ENCODE measurements at places on chromosomes 13 and 19.

DNA sequence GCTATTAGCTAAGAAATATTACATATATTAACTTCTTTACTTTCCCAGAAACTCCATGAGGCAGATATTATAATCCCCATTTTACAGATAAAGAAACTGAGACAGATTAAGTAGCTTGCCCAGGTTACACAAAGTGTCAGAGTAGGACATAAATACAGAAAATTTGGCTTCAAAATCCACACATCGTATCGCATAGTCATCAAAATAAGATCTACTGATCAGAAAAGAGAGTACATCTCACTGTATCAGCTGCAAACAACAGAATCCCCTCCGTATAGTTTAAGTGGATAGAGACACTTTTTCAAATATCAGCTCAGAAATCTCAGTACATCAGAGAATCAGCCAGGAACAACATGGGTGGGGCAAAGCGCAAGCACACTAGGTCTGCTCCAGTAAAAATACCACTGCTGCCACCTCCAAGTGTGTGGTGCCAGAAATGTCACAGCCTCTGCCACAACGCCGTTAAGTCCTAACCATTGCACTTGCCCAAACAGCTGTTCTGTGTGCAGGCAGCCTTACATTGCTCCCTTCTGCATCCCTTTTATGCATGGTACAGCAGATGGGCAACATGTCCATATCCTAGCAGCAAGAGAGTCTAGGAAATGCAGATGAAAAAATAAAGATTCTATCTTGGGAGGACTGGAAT, 204.8 kb downstream of the KLF12 start:
- DNase-seq = no peak

GRCh38 chr19:4357095-4357797, 13.9 kb downstream of the MPND start:
- no peak for DNase-seq

DNA sequence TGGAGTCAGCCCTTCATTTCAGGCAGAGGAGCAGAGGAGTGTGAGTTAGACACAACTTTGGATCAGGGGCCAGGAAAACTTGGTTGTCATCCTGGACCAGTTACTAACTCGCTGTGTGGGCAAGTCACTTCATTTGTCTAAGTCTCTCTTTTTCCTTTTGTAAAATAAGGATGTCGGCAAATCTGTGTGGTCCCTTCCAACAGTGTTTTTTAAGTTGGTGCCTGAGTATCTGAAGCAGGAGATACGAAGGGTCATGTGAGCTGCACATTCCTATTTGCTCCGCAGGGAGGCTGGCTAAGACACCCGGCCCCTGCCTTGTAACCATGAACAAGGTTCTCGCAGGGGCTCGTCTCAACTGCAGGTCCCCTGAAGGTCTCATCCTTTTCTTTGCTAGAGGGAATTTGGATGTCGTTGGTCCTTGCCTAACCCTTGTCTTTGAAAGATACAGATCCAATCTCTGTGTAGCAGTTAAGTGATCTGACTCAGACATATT, 64.3 kb downstream of the LRCH1 start:
- no peak for DNase-seq

DNA sequence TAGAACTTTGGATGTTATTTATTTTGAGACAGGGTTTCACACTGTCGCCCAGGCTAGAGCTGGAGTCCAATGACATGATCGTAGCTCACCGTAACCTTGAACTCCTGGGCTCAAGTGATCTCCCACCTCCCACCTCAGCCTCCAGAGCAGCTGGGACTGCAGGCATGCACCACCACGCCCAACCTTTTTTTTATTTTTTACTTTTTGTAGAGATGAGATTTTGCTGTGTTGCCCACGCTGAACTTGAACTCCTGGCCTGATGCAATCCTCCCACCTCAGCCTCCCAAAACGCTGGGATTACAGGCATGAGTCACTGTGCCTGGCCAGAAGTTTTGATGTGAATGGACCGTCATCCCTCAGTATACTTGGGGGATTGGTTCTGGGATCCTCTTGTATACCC, 13.7 kb downstream of the ANKRD27 start:
- no peak for DNase-seq

GRCh38 chr13:29947839-29948238, 97.4 kb upstream of the UBL3 start:
- DNase-seq = no peak

DNA sequence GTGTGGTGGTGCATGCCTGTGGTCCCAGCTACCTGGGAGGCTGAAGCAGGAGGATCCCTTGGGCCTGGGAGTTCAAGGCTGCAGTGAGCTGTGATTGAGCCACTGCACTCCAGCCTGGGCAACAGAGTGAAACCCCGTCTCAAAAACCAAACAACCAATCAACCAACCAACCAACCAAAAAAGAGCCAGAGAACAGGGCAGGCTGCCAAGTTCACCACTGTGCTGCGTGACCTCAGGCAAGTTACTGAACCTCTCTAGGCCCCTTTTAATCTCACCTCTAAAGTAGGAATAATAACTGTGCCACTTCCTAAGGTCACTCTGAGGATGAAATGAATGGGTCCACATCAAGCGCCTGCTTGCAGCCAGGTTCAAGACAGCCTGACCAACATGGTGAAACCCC, 16.9 kb downstream of the TJP3 start:
- no peak for DNase-seq

DNA sequence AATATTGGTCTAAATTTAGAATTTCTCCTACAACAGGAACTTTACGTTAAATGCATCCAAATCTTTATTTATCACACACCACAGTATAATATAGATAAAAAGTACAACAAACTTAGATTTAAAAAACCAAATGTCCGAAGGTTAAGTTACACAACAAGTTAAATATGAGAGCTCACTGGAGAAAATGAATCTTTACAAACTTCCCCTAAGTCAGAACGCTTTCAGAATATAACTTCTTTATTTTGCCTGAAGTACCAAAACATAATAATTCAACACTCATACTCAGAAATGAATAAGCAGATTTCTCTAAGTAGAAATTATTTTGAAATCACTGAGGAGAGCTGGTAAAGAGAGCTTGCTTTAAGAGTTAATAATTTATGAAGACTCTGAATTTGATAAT, 33.8 kb downstream of the TSC22D1 start:
- DNase-seq = no peak

- no peak for DNase-seq
Observed at GRCh38 chr19:43316591-43317319, 36.7 kb upstream of the CD177 start.

GRCh38 chr19:18514800-18515682, 6.8 kb downstream of the ELL start:
- DNase-seq = no peak

DNA sequence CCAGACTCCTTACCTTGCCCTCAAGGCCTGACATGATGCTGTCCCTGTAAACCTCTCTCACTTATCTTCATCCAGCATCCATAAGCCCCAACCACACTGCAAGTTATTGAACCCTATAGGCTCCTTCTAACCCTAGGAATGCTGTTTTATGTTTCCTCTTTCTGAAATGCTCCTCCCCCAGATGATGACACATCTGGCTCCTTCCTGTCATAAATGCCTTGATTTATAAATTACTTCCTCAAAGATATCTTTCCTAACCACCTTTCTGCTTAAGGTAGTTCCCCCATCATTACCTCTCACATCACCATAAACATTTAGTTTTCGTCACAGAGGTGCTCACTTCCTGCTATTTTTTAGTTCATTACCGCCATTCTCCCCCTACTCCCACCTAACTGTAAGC, 12.3 kb downstream of the RUBCNL start:
- no peak for DNase-seq

- DNase-seq = no peak
Observed at GRCh38 chr13:109214393-109214792, 572.0 kb downstream of the IRS2 start.

DNA sequence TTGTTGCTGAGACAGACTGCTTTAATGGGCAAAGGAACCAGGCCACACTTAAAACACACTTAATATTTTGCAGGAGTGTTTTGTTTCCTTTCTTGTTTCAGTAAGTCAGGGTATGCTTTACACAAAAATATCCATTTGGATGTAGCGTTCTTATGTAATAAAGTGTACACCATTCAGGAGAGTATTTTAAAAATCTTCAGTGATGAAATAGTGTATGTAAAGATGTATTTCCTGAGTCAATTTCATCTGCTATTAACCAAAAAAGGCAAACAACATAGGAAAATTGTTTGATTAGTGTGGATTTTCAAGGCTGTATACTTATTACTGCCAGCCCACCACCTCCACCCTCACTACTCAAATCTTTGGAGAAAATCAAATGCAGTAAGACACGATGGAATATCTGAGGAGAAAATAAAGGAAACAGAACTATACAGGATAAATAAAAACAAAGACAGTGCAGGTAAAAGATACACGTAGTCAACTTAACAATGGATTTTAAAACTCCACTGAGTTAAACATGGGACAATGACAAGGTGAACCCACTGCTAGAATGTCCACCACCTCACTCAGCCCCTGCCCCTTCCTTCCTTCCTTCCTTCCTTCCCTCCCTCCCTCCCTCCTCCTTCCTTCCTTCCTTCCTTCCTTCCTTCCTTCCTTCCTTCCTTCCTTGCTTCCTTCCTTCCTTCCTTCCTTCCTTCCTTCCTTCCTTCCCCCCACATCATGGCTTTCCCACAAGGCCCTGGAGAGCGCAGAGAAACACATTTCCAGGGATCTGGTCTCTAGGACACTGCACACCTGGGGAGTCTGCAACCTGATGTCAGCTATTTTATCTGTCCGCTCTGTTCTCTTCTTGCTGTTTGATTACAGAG, 360.3 kb downstream of the IRS2 start:
- no peak for DNase-seq

DNA sequence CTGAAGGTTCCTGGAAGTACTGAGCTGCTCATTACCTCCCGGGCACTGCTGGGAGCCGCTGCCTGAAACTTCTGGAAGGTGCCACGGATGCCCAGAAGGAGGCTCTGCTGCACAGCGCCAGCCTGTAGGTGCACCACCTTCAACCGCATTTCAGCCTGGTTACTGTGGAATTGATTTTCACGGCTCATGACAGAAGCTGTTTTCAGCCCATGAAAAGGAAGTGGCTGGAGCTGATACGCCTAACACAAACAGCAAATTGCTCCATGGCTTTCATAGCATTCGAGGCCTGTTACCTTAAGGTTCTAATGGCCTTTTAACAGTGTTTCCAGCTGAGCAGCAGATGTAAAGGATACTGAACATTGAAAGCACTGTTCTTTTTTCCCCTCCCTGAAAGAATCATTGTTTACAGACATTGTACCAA, 22.0 kb downstream of the GPC6 start:
- no peak for DNase-seq

DNA sequence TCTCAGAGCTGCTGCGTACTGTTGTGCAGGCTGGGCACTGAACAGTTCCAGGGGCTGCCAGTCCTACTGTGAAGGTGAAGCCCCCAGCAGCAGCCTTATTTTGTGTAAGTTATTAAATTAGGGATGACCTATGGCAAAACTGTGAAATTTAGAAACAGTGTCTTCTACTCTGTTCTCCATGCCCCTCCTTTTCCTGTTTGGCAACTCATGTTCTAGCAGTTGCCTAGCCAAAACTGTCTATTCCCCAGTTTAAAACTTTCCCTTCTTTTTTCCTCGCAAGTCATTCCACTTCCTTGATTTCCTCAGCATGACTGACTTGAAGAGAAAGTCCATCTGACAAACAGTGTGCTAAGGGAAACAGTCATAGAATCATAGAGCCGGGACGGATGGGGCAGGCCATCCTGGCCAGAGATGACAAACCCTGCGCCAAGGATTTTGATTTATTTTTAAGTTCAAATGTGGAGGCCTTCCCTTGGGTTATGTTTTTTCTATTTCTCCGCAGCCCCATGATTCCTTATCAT, 78.1 kb upstream of the OLFM4 start:
- no peak for DNase-seq

DNA sequence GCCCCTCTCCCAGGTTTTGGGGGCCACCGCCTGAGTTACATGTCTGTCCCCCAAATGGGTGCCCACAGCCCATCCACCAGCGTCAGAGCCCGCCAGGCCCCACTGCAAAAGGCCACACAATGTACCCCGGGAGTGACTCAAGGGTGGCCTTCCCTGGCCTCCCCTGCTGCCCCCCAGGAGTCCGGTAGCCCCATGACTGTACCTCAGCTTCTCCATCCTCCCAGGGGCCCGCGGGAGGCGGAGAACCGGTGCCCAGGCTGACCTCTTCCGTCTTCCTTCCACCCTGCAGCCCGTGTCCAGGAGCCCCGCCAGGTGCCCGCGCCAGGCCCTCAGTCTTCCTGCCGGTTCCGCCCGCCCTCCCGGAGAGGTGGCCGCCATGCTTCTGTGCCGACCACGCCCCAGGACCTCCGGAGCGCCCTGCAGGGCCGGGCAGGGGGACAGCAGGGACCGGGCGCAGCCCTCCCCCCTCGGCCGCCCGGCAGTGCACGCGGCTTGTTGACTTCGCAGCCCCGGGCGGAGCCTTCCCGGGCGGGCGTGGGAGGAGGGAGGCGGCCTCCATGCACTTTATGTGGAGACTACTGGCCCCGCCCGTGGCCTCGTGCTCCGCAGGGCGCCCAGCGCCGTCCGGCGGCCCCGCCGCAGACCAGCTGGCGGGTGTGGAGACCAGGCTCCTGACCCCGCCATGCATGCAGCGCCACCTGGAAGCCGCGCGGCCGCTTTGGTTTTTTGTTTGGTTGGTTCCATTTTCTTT, 10.3 kb downstream of the CBARP start:
- no peak for DNase-seq

GRCh38 chr13:35804901-35805300, 326.3 kb downstream of the DCLK1 start:
- no peak for DNase-seq

- DNase-seq = no peak
Observed at GRCh38 chr13:98539666-98540065, 37.2 kb downstream of the STK24 start.

- peak; percentile 54 for DNase-seq
Observed at GRCh38 chr19:16386619-16387240, 62.1 kb downstream of the KLF2 start.

Data from natural killer cell (primary cell).